ENCODE measurements at places on chromosomes 16 and 17. TPM values are rescaled to one million over a fixed set of nuclear protein-coding genes. Genes with fewer than 3 reads are reported as not detected.

The SOST gene
- not detected for total RNA-seq

The FOXC2 gene
- not detected for total RNA-seq

The RTN4RL1 gene
- total RNA-seq = 0.47 TPM

The KRT25 gene
- not detected for total RNA-seq

The ATAD5 gene
- total RNA-seq = 4.5 TPM

The FAM83G gene
- 13.8 TPM for total RNA-seq

The GLP2R gene
- total RNA-seq = not detected

The HIGD1B gene
- total RNA-seq = not detected

All from CD4-positive, alpha-beta memory T cell (primary cell).